ENCODE measurements at places on chromosomes 11 and 22.

- no peak for DNase-seq
These were observed 10.6 kb upstream of the DGKZ start for GRCh38 chr11:46336563-46337180.

GRCh38 chr11:85806876-85807275 lies 4.1 kb downstream of the SYTL2 start:
- no peak for DNase-seq

DNA sequence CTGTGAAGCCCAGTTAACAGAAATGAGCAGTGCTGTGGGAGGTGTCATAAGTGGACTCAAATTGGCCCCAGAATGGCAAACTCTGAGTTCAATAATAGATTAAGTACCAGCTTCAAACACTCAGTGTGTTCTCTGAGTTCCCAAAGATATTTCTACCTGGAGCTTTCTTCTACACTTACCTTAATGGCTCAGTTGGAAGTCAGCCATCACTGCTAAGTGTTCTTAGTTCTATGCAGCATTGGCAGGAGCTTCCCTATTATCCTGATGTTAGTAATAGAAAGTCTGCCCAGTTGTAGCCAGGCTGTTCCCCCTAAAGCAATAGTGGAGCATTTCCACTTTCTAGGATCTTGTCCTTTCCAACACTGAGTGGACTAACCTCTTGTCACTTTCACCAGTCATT lies 9.7 kb upstream of the PIK3IP1 start:
- no peak for DNase-seq

DNA sequence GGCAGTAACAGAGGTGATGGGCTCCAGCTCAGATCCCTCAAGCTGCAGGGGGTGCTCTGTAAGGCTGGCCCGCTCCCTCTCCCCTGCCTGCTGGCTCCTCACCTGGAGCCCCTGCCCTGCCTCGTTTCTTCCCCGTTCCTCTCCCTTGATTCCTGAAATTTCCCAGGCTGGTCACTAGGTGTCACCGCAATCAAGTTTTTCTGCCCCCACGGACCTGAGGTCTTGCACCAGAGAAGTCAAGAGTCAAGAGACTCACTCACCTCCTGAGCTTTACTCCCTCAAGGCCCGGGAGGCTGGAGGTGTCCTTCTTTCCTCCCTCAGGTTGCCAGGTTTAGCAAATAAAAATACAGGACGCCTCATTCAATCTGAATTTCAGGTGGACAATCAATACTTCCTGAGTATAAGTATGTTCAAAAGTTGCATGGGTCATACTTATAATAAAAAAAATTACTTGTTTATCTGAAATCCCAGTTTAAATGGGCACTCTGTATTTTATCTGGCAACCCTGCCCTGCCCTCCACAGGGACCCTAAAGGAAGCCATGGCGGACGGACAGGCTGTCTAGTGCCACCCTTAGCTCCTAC lies 69.2 kb downstream of the SCUBE1 start:
- no peak for DNase-seq

DNA sequence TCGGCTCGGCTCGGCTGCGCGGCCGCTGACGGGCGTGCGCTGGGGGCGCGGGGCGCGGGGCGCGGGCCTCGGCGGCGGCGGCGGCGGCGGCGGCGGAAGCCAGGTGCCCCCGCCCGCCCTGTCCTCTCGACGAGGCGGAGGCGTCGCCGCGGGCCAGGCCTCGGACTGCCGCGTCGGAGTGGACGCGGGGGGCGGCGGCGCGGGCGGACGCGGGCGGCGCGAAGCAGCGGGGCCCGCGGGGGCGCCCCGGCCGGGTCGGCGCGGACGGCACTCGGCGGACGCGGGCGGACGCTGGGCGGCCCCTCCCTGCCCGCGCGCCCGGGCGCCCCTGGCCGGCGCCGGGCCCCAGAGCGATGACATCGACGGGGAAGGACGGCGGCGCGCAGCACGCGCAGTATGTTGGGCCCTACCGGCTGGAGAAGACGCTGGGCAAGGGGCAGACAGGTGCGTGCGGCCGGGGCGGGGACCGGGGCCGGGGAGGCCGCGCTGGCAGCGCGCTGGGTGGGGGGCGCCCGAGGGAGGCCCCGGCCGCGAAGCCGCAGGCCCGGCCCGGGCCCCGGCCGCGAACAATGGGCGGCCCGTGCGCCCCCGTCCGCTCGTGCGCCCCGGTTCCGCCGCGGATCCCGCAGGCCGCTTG lies at the start of gene BRSK2:
Gene BRSK2 (plus strand): TSS at position 3 of the 637 bp plus-strand sequence. CDS start 351 bp downstream, at position 354.
- DNase-seq: no peak

Data from T-helper 22 cell (primary cell).